Nephron progenitor cell (in vitro differentiated cells): ENCODE measurements at places on chromosomes 16 and 17.

DNA sequence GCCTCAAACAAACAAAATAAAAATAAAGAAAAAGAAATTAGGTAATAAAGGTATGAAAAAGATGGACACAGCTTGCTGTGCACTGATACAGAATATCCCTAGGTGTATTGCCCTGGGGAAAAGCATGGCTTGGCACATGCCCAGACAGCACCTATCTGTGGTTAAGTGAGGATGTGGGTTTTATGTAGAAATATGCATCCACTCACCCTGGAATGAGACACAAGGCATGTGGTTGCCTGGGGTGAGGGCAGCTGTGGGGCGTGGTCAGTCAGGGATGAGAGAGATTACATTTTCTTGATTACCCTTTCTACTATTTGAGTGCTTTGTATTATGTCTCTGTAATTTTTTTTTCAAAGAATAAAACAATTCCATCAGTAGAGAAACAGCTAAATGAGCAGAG, 6.9 kb downstream of the PLLP start:
- no peak for DNase-seq

DNA sequence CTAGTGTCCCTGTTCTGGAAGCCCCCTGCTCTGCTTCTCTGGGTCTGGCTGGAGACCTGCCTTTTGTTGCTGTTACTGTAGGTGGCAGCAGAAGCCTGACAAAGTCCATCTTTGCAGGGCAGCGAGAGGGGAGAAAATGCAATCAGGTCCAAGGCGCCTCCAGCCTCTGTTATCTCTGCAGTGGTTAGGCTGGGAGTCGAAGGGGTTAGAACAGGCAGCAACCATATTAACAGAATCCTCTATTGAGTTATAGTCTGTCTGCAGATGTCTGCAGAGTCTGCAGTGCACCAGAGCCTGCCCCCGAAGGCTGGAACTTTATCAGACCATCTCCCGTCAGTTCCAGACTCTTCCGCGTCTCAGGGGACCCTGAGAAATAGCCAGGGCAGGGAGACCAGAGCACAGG, 404.9 kb upstream of the EEF2KMT start:
- DNase-seq: peak; percentile 53

- DNase-seq: peak; percentile 83
Measured at GRCh38 chr16:5490499-5490898, 392.9 kb upstream of the EEF2KMT start.

GRCh38 chr16:57238682-57239081, 6.4 kb upstream of the ARL2BP start:
- DNase-seq: no peak

DNA sequence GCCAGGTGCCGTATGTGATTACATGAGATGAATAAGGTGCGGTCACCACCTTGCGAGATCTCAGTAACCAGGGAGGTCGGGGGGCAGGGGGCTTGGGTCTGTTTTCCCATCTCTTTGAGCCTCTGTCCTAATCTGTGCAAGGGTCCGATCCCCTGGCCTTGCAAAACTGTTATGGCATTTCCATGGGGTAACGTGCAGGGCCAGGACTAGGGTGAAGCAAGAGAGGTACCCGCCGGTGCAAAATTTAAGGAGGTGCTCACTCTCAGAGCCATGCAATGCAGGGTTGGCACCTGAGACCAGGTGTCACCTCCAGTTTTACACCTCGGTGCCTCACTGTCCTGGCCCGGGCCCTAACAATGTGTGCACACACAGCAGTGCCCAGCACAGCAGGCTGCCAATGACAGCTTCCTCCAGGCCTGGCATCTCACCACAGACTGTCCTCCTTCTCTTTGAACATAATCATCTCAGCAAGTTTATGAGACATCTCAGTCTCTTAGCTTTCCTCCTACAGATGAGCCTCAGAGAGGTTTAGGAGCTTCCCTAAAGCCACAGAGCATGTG, 43.6 kb downstream of the C16orf95 start:
- no peak for DNase-seq

DNA sequence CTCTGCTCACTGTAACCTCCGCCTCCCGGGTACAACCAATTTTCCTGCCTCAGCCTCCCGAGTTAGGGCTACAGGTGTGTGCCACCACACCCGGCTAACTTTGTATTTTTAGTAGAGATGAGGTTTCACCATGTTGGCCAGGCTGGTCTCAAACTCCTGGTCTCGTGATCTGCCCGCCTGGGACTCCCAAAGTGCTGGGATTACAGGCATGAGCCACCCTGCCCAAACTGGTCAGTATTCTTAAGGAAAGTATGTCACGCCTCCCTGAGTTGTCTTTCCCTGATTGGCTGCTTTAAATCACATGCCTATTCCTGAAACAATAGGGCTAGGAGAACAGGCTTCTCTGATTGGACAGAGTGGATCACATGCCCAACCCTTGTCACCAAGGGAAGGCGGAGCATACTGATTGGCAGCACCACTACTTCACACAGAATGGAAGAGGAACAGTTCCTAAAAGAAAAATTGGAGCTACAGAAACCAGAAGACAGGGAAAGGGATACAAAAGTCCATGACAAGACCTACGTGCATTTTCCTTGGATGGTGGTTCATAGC, 17.6 kb upstream of the CYB5B start:
- DNase-seq: no peak

DNA sequence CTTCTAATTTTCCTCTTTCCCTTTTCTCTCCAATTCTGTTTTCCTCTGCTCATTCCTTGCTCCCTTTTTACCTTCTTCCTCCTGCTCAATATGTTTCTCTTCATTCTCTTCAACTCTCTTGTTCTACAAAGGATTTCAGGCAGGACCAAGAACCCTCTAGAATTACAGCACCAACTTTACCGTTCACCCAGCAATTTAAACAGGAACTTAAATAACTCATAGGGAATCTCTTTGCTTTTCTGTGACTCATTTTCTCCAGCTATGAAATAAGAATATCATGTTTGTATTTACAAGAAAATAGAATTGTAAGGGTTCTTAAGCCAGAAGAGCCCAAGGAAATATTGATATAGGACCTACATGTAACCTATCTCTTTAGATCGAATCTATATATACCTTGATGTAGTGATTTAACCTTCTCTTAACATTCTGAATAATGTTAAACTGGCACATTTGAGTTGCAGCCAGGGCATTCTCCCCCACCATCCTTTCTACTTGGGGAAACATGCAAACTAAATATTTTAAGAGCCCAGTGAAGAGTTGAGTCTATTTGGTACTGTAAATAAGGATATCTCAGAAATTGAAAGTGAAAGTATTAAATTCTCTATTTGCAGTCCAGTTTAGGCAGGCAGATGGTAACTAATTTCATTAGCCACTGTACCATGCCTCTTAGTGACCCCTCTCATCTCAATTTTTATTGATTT, 137.0 kb downstream of the ANKFN1 start:
- DNase-seq: no peak

- DNase-seq: no peak
Measured at GRCh38 chr16:87425941-87426340, 33.8 kb downstream of the MAP1LC3B start.

GRCh38 chr17:80425835-80426426, 11.0 kb downstream of the ENDOV start:
- no peak for DNase-seq

- no peak for DNase-seq
Measured at GRCh38 chr17:34117811-34118210, 137.3 kb upstream of the CCL2 start.

- DNase-seq: no peak
Measured at GRCh38 chr16:65727534-65728137, 605.8 kb upstream of the CDH11 start.

GRCh38 chr17:79842656-79843473, 3.6 kb upstream of the CBX4 start:
- peak; percentile 47 for DNase-seq

GRCh38 chr17:5610956-5611355, 26.6 kb upstream of the NLRP1 start:
- no peak for DNase-seq

DNA sequence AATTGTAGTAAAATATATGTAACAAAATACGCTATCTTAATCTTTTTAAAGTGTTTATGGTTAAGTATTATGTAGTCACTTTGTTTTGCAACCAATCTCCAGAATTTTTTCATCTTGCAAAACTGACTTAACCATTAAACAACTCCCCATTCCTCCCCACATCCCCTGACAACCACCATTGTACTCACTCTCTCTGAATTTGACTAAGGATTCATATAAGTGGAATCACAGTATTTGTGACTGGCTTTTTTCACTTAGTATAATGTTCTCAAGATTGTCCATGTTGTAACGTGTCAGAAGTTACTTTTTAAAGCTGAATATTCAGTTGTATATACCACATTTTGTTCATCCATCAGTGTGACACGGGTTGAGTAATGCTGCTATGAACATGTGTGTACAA, 10.6 kb downstream of the ORC6 start:
- no peak for DNase-seq

GRCh38 chr17:9968008-9968407, 62.9 kb upstream of the RCVRN start:
- DNase-seq: no peak

GRCh38 chr17:50540560-50541401, 6.2 kb upstream of the SPATA20 start:
- DNase-seq: no peak

DNA sequence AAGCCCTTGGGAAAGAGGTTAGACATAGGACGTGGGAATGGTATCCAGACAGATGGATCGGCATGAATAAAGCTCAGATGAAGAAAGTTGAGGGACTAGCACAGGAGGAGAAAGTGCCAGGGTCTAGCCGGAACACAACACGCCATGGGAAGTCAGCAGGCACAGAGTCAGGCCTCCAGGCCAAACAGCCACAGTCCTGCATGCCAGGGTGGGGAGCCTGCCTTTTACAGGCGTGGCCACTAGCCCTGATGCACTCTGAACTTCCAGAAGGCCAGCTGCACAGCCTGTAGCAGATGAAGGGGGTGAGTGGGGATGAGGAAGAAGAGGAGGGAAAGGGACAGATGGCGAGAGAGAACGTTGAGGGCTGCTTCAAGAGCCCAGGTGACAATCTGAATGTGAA, 5.2 kb downstream of the B9D1 start:
- DNase-seq: no peak

- no peak for DNase-seq
Measured at GRCh38 chr16:62853887-62854286, 817.6 kb upstream of the CDH8 start.

- no peak for DNase-seq
Measured at GRCh38 chr17:81065500-81065899, 30.5 kb downstream of the BAIAP2 start.

- DNase-seq: peak; percentile 70
Measured at GRCh38 chr17:82021107-82021899, 1.4 kb downstream of the CENPX start.

DNA sequence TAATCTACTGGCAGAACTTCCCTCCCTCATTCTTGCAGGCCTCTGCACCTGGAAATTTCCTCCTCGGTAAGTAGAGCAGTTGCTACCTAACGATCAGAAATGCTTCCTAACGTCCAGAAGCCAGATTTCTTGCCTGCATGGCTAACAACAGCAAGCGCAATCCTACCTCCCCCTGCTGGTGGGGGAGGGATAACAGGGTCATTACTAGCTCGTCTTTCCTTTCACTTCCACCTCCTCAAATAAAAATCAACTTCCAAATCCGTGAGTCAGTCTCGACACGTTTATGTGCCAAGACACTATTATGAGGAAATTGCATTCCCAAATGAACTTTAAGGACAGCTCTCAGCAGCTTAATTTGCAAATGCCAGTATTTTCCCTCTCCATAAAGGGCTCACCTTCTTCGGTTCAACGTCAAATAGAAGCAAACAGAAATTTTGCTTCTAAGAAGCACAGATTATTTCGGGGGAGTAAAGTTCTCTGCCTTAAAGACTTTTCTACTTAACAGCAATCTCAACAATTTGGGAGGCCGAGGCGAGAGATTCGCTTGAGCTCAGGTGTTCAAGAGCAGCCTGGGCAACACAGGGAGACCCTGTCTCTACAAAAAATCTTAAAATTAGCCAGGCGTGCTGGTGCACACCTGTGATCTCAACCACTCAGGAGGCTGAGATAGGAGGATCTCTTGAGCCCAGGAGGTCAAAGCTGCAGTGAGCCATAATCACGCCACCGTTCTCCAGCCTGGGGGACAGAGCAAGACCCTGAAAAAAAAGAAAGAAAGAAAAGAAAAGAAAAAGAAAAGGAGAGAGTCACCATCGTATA, 188.6 kb upstream of the PSMD7 start:
- DNase-seq: peak; percentile 59

DNA sequence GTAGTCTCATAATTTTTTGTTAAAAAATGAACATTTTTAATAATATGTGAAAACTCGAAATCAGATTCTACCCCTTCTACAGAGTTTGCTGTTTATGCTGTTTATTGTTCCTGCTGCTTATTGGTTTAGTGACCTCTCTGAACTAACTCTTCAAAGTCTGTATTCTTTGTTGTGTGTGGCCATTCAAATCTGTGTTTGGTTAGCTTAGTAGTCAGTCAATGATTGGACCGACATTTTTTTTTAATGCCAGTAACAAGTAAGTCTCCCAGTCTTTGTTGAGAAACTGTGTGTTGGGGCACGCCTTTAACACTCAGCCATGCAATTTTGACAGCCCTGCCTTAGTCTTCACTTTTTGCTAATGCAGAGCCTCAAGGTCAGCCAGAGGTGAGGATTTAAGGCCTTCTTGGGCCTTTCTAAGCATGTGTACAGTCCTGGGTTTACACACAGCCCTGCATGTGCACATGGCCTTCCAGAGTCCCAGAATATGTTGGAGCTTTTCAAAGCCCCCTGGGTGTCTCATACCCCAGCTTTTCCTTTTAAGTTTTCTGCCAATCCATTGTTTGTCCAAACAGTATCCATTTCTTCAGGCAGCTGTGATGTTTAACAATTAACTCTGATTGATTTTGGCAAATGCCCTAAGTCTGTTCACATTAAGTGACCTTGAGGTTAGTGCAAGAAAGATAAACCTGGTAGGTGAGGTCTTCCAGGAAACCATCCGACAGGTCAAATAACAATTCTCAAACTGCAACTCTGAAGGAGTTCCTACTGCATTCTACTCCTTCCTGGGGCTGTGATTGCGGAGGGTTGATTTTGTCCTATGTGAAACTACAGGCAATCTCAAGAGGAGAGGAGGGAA, 389.3 kb downstream of the PMP22 start:
- no peak for DNase-seq

GRCh38 chr17:12659500-12659899, 6.2 kb upstream of the MYOCD start:
- no peak for DNase-seq

DNA sequence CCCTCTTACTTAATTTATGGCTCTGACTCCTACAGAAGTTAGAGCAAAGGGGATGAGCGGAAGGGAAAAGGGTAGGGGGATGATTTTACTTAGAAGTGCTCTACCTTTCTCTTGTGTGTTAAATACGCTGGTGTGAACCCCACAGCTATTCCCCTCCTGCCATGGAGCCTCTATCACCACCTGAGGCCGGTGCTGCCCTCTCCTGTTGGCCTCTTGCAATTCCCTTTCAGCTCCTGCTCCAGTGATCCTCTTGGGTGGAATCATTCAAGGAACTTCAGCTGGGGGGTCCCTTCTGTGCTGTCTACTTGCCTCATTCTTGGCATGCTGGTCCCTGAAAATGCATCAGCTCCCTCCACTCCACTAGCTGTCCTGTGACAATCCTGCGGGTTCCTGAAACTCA, 41.8 kb upstream of the CDH8 start:
- peak; percentile 40 for DNase-seq

DNA sequence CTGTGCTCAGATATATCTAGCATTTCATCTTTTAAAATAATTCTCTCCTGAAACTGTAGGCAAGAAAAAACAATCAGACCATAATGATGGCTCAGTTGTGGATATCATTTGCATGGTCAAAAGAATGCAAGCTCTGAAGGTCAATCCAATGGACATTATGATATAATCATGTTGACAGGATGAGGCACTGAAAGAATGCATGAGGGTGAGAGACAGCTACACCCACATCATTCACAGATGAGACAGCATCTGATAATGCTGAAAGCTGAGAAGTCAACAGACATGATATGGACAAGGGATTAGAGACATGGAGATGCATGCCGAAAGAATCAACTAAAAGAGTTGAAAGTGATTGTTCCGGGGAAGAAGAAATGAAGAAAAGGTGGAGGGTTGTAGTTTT, 346.4 kb upstream of the CDH5 start:
- DNase-seq: no peak
